ENCODE measurements at places on chromosomes 11 and 22. TPM values are rescaled to one million over a fixed set of nuclear protein-coding genes. Genes with fewer than 3 reads are reported as not detected.

The RTL10 gene
- total RNA-seq: 22.7 TPM

The C1QTNF5 gene
- total RNA-seq: 0.31 TPM

The GAL3ST1 gene
- 0.83 TPM for total RNA-seq

The BEST1 gene
- 8.6 TPM for total RNA-seq

DNA sequence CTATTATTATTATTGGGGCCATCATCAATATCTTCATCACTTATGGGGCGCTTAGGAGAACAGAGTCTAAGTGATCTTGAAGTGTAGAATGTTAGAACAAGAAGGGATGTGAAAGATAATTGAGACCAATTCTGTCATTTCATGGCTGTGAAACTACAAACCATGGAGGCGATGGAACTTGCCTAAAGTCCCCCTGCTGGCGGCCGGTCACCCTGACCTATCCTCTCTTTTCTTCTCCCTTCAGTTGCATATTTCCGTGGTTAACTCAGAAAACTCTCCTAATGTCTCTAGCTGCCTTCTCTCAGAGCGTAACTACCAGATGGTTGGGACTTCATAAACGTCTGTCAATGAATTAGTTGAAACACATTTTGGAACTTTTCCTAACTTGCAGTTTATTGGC lies 6.6 kb upstream of the OR4B1 start:
- no peak overlapping the region for H3K27ac ChIP-seq
- peak; percentile 21 for DNase-seq
- no peaks in the 10 kb centered on the region for H3K36me3 ChIP-seq
- peaks cover 28% of the 10 kb centered on the region for H3K27me3 ChIP-seq
- no peaks in the 10 kb centered on the region for H3K4me1 ChIP-seq
- no peak overlapping the region for H3K4me3 ChIP-seq

DNA sequence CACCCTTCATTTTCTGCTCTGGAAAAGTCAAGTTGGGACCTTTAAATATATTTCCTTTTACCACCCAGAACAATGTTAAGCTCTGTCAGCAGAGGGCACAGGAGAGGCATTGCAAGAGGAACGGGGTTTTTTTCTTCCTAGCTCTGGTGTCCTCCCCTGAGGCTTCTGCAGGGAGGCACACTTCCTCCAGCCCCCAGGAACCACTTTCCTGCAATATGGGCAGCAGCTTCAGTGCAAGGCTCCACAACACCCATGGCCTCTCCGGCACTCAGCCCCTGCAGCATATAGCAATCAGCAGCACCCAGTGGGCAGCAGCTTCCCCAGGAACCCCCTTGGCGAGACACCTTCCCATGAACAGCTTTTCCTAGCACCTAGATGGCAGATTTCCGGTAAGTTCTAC lies 101.4 kb downstream of the SYT9 start:
- no peaks in the 10 kb centered on the region for H3K27me3 ChIP-seq
- no peak overlapping the region for H3K27ac ChIP-seq
- H3K4me3 ChIP-seq: no peak overlapping the region
- H3K4me1 ChIP-seq: no peaks in the 10 kb centered on the region
- DNase-seq: peak; percentile 40

DNA sequence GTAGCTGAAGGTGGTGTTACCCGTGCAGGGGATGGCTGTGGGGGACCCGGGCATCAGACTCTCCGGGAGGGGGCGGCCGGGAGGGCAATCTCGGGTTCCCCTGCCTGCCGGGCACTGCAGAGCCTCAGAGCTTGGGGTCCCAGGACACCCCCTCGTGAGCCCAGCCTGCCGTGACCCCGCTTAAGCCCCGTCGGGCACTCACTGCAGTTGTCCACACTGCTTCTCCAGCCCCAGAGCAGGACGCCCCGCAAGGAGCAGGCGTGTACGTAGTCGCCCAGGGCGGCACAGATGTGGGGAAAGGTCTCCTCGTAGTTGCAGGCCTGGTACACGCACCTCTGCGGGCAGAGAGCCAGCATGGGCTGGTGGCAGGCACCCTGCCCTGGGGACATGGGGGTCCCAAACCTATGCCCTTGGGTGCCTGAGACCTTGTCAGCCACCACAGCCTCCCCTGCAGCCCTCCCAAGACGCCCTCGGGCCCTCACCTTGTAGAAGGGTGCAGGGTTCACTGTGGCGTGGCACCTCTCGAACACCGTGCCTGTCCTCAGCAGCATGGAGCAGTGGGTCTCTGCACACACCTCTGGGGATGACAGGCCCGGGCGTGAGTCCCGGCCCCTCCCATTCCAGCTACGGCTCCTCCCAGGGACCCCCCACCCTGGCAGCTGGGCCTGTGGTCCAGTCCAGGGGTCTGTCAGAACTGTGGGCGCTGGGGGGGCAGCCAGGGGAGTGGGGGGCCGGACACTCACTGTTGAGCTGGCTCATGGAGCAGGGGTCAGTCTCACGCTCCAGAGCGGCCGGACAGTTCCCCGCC lies 8.8 kb downstream of the MUC6 start:
- no peaks in the 10 kb centered on the region for H3K27me3 ChIP-seq
- H3K27ac ChIP-seq: no peak overlapping the region
- H3K4me1 ChIP-seq: no peaks in the 10 kb centered on the region
- DNase-seq: no peak
- no peak overlapping the region for H3K4me3 ChIP-seq

The RAG1 gene
- total RNA-seq: 0.07 TPM

The MYOD1 gene
- total RNA-seq: not detected

- H3K4me3 ChIP-seq: no peak overlapping the region
- H3K4me1 ChIP-seq: peaks cover 8% of the 10 kb centered on the region
- DNase-seq: no peak
- H3K27ac ChIP-seq: no peak overlapping the region
Measured at GRCh38 chr11:126007238-126007637, 55.4 kb downstream of the CDON start.

DNA sequence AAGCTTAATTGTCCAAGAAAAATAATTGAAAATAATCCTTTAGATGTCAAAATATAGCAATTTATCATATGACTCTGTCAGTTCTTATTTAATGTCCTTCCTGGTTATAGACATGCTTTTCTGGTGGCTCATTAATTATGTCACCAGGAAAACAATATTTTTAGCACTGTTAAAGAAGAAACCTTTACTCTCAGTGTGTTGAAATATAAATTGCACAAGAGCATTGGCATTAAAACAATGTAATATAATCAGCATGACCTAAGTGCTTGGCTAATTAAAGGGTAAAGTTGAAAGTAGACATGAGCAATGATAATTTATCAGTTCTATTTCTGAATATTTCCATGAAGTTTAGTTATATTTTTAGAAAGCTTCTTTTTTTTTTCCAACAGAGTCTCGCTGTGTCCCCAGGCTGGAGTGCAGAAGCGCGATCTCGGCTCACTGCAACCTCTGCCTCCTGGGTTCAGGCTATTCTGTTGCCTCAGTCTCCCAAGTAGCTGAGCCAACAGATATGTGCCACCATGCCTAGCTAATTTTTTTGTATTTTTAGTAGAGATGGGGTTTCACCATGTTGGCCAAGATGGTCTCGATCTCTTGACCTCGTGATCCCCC lies 232.3 kb downstream of the JRKL start:
- no peak for DNase-seq
- H3K4me3 ChIP-seq: no peak overlapping the region
- no peaks in the 10 kb centered on the region for H3K36me3 ChIP-seq
- H3K27ac ChIP-seq: no peak overlapping the region
- no peaks in the 10 kb centered on the region for H3K27me3 ChIP-seq

The MADD gene
- 133 TPM for total RNA-seq

- H3K36me3 ChIP-seq: no peaks in the 10 kb centered on the region
- no peak for DNase-seq
- H3K4me1 ChIP-seq: no peaks in the 10 kb centered on the region
- H3K4me3 ChIP-seq: no peak overlapping the region
Measured at GRCh38 chr22:44191036-44191454, 10.3 kb downstream of the PARVG start.

DNA sequence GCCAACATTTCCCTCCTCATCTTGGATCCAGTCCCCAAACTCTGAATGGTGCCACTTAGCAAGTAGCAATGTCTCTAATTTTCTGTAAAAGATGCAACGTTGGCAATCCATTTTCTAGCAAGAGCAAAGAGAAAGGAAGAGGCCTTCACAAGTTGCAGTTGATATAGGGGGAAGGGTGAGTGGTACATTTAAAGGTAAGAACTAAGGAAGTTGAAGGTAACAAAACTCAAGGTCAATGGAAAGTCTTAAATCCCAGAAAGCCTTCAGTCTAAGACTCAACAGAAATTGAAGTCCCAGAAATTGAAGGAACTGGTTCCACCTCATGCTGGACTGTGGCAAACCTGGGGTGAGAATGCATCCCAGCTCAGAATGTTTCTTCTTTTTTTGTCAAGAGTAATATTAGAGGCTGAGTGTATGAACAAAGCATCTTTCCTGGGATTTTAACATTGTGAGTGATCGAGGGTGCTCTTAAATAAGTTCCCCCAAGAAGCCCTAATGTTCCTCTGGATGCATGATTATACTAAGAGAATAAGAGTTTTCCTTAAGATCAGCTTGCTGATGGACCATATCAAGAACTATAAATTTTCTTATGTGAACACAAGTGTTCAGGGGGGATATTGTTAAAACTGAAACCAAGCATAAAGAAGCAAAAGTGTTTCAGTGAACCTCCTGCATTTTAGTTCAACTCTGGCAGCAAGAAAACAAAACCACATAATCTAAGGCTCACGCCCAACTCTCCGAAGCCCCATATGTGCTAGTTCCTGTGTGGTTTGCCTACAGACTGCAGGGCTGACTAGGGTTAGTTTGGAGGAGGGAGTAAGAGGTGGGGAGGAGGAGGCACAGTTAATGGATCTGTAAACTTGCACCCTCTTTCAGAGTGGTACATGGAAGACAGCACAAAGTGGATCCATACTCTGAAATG lies at the start of gene GRAP2:
GRAP2 (plus strand) TSS at position 779 of the 922 bp plus-strand sequence. CDS start 46,023 bp downstream, outside the sequence.
- H3K27me3 ChIP-seq: peaks cover 32% of the 10 kb centered on the region
- no peak within 1 kb of the TSS for H3K27ac ChIP-seq
- no peak for DNase-seq
- no peaks in the 10 kb centered on the region for H3K4me1 ChIP-seq
- H3K36me3 ChIP-seq: no peaks in the 10 kb centered on the region

DNA sequence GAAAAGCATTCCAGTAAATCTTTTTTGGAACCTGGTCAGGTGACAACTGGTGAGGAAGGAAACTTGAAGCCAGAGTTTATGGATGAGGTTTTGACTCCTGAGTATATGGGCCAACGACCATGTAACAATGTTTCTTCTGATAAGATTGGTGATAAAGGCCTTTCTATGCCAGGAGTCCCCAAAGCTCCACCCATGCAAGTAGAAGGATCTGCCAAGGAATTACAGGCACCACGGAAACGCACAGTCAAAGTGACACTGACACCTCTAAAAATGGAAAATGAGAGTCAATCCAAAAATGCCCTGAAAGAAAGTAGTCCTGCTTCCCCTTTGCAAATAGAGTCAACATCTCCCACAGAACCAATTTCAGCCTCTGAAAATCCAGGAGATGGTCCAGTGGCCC lies 24.1 kb upstream of the TTC36 start:
- no peak for DNase-seq
- H3K36me3 ChIP-seq: peaks cover 97% of the 10 kb centered on the region
- no peaks in the 10 kb centered on the region for H3K27me3 ChIP-seq
- no peak overlapping the region for H3K27ac ChIP-seq
- H3K4me3 ChIP-seq: no peak overlapping the region

DNA sequence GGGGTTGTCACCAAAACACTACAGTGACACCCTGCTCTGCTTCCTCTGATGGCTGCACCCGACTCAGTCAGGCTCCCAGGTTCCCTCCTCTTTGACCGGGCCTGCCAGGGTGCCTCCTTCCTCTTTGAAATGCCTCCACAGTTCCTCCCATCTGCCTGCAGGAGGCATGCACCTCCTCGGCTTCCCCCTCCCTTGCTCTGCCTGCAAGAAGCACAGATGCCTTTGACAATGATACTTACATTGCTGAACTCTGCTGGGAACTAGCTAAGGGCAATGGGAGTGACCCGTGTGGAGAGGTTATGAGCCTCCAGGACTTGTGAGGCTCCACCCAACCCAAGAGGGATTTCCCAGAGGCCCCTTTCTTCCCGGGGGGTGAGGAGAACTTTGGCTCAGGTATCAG lies 674.1 kb downstream of the OPCML start:
- no peak overlapping the region for H3K27ac ChIP-seq
- peaks cover 41% of the 10 kb centered on the region for H3K27me3 ChIP-seq
- no peak overlapping the region for H3K4me3 ChIP-seq
- no peaks in the 10 kb centered on the region for H3K4me1 ChIP-seq
- H3K36me3 ChIP-seq: no peaks in the 10 kb centered on the region

GRCh38 chr22:19900707-19901436 lies 40.7 kb upstream of the COMT start:
- H3K27ac ChIP-seq: no peak overlapping the region
- no peak for DNase-seq
- H3K27me3 ChIP-seq: no peaks in the 10 kb centered on the region
- no peaks in the 10 kb centered on the region for H3K36me3 ChIP-seq
- H3K4me1 ChIP-seq: peaks cover 16% of the 10 kb centered on the region

DNA sequence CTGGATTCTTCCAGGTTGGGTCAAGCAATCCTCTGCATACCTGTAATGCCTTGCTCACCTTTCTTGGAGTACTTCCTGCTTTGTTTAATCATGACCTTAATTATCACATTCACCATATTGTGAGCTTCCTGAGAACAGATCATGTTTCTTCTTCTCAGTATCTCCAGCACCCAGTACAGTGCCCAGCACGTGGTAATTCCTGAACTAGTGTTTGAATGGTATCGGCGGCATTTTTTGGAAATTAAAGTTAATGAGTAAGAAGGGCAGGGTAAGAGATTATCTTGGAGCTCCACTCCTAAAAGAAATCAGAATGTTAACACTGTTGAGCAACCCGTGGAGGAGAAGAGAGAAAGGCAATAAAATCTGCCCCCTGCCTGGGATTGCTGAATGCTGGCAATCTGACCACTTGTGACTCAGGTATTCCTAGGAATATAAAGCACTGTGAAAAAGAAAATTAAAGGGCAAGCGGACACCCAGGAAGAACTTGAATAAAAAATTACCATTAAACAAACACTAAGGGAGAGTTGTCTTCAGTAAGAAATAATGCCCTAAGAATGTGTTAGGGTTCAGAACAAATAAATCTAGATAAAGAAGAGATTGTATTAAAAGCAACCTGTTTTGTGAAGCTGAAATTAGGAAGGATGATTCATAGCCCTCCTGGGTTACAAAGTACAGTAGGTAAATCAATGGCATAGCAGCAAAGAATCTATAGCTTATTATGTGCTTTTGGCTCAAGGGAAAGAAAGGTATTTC lies 92.9 kb downstream of the PDHX start:
- H3K4me1 ChIP-seq: peaks cover 4% of the 10 kb centered on the region
- no peaks in the 10 kb centered on the region for H3K36me3 ChIP-seq
- DNase-seq: peak; percentile 83
- no peaks in the 10 kb centered on the region for H3K27me3 ChIP-seq
- H3K27ac ChIP-seq: no peak overlapping the region
- no peak overlapping the region for H3K4me3 ChIP-seq

DNA sequence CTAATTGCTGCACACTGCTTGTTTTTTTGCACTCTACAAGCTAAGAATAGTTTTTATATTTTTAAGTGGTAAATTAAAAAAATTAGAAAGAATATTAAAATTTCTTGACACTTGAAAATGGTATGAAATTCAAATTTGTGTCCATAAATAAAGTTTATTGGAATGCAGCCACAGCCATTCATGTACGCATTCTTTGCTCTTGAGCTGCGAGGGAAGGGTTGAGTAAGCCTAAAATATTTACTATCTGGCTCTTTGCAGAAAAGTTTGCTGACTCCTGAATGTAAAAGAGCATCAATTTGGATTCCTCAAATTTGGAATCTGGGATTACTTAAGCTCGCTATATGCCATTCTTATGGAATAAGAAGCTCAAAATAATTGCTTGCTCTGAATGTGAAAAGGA lies 3.4 kb upstream of the ADAMTS8 start:
- H3K36me3 ChIP-seq: no peaks in the 10 kb centered on the region
- no peak overlapping the region for H3K4me3 ChIP-seq
- no peak overlapping the region for H3K27ac ChIP-seq
- no peak for DNase-seq
- H3K4me1 ChIP-seq: peaks cover 14% of the 10 kb centered on the region
- peaks cover 46% of the 10 kb centered on the region for H3K27me3 ChIP-seq
